Keratinocyte (primary cell): ENCODE measurements at places on chromosomes 7 and 10.

- no peak for DNase-seq
Measured at GRCh38 chr7:81902536-81902935, 132.7 kb upstream of the HGF start.

GRCh38 chr10:95661818-95662217, 5.3 kb upstream of the ALDH18A1 start:
- DNase-seq = no peak

DNA sequence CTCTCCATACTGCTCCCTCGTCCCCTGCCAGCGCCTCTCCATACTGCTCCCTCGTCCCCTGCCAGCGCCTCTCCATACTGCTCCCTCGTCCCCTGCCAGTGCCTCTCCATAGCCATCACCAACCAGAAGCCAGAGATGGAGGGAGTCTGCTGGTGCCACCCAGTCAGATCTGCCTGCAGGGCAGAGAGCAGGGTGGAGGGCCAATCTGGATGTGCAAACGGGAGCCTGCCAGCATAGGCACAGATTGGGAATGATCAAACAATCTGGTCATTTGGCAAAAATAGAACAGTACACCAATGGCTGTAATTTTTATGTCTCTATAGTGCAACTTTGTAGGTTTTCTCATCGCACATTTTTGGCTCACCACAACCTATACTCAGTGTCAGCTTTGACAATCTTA, 76.9 kb upstream of the LRRC4 start:
- DNase-seq = no peak

DNA sequence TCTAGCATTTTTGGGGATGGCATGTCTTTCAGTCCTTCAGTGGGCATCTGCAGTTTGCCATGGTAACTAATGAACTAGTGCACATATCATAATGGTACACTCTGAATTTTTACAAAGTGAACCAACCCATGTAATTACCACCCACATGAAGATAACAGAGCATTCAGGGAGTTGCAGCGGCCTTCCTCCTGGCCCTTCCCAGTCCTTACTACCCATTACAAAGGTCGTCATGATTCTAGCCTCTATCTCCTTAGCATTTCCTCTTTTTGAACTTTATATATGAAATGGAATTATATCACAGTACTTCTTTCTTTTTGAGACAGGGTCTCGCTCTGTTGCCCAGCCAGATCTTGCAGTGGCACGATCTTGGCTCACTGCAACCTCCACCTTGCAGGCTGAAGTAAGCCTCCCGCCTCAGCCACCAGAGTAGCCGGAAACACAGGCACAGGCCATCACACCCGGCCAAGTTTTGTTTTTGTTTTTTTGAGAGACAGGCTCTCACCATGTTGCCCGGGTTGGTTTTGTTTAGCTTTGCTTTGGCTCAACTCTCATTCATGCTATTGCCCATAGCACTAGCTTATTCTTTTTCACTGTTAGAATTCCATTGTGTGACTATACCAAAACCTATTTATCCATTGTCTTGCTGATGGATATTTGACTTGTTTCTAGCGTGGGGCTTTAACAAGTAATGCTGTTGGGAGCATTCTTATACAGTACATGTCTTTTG, 79.2 kb downstream of the APBB1IP start:
- no peak for DNase-seq
